M059J (cell line): ENCODE measurements at places on chromosomes 1 and 21. TPM values are rescaled to one million over a fixed set of nuclear protein-coding genes. Genes with fewer than 3 reads are reported as not detected.

DNA sequence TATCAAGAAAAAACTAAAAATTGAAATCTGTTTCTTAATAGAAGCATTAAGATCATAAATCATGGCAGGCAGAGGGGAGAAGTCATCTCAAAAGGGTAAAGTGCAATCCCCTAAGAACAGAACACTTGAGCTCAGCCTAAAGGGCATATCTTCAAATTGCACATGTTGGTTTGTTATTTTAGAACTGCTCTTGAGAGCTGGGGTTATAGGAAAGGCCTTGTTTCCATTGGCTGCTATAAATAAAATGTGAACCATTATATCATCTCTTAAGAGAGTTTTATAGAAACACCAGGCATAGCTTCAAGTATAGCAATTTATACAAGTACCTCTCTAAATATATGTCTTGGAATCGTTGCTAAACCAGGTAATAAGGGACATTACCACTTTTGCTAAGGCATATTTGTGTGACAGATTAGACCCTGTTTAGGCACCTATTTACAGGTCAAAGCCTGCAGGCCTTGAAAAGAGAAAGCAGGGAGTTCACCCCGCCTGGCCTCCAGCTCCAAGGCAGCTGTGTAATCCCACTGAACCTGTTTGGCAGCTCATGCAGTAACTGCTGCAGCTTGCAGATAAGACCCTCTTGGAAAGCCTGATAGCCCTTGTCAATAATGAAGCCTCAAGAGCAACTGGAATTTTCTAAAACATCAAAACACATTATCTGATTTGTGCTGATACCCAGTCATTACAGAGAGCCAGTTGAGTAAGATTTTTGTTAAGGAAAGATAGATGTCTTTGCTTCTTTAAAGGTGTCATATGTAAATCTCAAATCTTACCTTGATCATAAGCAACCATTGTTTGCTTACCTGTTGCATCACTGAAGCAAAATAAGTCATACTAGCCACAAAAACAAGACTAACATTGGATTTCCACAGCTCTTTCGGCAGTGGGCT lies 24.2 kb upstream of the SYDE2 start:
- DNase-seq, result no peak

- no peak for DNase-seq
Observed at GRCh38 chr1:8460132-8460544, 142.2 kb downstream of the SLC45A1 start.

MAP10 gene
- 3.9 and 6.9 TPM in 2 replicates for total RNA-seq

DNA sequence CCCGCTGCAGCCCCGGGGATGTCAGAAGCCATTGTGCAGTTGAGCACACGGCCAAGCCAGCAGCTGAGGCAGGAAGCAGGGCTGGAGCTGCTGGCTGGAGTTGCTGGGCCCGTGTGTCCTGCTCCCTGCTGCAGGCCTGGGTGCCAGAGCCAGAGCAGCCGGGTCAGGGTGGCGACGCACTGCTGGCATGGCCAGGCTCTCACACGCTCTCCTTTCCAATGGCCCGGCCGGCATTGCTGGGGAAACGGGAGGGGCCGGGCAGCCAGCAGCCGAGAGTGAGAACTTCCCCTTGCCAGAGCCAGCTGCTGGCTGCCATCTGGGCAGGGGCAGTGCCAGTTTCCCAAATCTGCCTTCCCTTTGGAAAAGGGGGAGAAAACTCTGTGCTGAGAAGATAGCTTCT lies 82.4 kb upstream of the PROX1 start:
- DNase-seq, result no peak

- peak; percentile 46 for DNase-seq
Observed at GRCh38 chr1:26358411-26359384, 4.8 kb upstream of the CRYBG2 start.

DNA sequence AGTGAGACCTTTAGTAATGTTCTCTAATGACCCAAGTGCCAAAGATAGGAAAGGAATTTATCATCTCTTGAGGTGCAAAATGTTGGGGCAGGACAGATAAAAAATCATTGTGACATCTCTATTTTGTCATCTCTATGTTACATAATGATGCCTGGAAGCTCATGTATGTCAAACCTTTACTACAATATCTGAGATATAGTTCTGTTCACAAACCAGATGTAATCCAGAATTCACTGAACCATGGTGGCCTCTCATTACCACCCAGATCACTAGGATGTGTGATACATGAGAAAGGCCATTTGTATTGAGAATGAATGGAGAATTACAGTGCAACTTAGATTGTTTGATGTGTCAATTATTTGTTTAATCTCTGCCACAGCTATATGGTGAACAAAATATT lies 22.0 kb upstream of the KCTD3 start:
- DNase-seq, result no peak

LBR gene
- total RNA-seq, result 40.7 and 57.1 TPM in 2 replicates

DNA sequence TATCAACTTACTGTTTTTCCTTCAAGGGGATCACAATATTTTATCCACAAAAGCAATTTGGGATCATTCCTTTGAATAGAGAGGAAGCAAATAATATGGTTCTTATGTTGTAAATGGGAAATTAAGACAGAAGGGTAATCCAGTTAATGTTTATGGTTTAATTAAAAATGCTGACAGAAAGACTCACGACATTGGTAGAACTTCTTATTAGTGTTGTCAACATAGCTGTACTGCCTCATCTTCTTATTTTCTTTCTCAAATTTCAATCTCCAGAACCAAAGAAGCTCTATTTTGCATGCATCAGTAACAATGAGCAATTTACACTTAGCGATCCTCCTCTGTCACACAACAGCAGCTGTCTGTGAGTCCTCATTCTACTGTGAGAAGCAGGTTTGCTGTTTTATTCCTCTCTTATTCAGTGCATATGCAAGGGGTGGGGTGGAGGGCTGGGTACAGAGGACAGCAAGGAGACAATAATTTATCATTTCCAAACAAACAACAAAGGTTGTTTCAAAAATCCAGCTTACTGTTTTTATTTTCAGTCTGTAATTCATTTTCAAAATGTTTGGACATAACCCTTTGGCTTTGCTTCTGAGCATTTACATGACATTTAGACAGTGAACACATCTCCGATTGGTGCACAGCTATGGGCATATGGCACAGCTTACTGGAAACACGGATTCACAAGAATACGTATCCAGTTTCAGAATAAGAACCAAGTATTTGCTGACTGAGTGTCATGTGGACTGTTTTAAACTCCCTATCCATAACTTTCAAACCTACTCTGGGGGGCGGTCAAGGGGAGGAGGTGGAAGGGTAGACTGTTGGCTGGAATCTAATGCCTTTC lies 335.9 kb downstream of the RGS7 start:
- DNase-seq, result no peak
